ENCODE measurements at places on chromosomes 5 and 9.

DNA sequence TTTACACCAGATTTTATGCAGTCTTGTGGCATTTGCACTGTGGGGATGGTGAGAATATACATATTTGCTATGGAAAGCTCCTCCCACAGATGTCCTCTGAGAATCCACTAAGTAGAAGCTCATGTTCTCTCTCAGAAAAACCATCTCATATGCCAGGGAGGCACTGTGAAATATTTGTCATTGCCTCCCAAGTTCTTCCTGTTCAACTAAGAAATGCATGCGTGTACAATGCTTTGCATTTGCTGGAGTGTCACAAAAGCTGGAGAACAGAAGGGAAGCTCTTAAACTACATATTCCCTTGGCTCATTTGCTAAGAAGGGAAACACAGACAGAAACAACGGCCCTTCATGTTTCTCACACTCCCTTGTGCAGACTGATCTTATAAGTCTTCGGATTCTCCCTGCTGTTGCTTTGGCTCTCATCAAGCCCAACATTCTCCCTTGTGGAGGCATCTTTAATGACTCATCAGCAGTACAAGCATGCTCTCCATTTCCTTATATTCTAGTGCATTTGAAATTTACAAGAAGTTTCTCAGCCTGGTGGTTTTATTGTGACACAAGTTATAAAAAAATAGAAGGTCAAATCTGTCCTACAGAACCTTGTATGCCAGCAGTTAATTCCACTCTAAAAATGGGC, 220.6 kb downstream of the TRIM36 start:
- DNase-seq: no peak

- DNase-seq: no peak
Measured at GRCh38 chr9:108913391-108913790, 20.5 kb downstream of the ELP1 start.

DNA sequence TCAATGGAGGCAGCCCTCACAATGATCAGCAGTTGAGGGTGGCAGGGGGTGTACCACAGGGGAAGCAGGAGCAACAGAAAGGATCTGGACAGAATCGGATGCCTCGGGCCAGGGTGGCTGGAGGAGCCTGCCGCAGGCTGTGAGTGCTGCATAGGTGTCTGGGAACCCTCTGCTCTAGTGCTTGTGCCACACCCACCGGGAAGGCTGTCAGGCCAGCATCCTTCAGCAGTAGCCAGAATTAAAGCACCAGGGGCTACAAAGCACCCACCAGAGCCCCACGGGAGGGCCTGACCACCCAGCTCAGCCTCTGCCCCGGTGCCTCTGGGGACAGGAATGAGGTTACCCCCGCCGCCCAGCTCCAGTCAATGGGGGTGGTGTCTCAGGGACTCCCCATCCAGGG, 49.0 kb downstream of the ARHGEF37 start:
- DNase-seq: no peak

GRCh38 chr5:117594166-117594565, 1019.5 kb upstream of the SEMA6A start:
- no peak for DNase-seq

- DNase-seq: no peak
Measured at GRCh38 chr5:133581918-133582317, 30.4 kb downstream of the FSTL4 start.

DNA sequence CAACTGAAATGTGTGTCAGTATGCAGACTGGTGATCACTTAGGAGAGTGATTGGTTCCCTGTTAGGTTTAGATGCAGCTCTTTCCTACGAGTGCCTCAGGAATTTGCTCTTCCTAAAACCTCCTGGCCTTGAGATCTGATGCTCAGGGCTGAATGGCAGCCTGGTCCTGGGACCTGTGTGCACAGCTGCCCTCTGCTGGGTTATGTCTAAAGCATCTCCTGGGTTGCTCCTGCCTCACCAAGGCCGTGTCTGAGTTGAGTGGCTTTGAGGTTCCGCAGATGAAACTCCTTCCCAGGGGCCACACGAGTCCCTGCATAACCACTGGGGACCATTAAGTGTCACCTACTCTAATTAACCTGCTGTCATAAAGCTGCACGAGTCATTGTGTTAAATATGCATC, 59.5 kb downstream of the MVB12B start:
- DNase-seq: peak; percentile 24
